ENCODE measurements at places on chromosomes 2 and 18. TPM values are rescaled to one million over a fixed set of nuclear protein-coding genes. Genes with fewer than 3 reads are reported as not detected.

- no peak for DNase-seq
These were observed 119.9 kb downstream of the PARD3B start for GRCh38 chr2:204665207-204665606.

- DNase-seq, result no peak
These were observed 182.1 kb downstream of the CYP26B1 start for GRCh38 chr2:71965530-71965929.

- no peak for DNase-seq
These were observed 262.4 kb downstream of the SS18 start for GRCh38 chr18:25827961-25828561.

DNA sequence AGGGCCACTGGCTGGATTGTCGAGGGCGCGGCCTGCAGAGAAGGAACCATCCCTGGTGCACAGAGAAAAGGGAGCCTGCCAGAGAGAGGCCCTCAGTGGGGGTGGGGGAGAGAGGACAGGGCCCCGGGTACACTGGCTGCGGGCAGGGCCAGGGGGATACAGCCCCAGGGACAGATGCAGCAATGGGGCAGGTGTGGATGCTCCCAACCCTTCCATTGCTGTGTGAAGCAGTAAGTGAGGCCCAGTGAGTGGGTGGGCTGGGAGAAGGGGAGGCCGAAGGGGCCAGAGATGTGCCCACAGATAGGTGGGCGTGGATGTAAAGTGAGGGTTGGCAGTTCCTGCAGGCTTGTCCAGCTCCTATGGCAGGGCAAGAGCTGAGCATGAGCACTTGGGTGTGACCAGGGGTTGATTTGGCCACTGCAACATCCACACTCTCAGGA is 7.4 kb downstream of the AGXT start:
- no peak for DNase-seq

DNA sequence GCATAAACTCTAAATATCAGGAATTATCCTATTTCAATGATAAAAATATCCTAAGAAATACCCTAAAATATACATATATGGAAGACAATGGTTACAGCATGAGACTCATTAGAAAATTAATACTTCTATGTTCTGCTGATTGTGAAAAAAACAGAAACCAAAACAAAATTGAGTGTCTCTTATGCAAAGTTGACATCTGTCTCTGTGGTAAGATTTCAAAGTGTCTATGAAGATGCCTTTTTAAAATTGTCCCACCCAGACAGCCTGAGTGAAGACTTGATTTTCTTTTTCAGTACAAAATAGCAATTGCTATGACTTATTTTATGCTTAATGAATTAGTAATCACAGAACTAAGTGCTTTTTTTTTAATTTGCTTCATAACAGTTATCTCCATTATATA is 1368.4 kb upstream of the LRRTM1 start:
- DNase-seq, result no peak

DNA sequence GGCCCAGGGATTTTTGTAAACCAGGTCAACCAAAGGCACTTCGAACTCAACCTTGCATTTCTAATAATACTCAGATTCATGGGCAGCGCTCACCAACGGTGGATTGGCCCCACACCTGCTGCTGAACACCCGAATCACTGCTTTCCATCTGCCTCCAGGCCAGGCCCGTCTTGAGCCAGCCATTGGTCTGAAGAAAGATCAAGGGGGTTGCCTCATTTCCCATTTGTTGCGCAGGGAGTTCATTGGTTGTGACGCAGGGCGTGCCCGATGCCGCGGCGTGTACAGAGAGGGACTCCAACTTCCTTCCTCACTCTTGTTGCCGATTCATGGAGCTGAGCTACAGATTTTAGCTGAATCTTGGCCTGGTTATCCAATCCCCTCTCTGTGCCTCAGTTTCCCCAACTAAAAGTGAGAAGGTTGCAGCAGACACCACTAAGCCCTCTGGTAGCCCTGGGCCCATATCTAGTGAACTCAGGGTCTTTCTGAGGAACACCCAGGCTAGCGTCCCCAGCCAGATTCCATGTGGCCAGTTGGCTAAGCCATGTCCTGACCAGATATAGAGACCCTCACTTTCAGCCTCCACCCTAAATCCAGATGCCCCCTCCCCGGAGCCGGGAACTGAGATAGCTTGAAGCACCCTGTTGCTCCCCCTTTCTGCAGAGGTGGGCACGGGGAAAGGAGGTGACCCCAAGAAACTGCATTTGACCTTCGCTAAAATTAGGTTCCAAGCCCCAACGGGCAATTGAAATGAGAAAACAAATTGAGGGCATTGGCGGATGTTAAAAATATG is 60.9 kb upstream of the HPCAL1 start:
- DNase-seq, result no peak

- no peak for DNase-seq
These were observed 480.7 kb upstream of the GYPC start for GRCh38 chr2:126175222-126175621.

- no peak for DNase-seq
These were observed 181.4 kb downstream of the TMEM18 start for GRCh38 chr2:495745-496275.

DNA sequence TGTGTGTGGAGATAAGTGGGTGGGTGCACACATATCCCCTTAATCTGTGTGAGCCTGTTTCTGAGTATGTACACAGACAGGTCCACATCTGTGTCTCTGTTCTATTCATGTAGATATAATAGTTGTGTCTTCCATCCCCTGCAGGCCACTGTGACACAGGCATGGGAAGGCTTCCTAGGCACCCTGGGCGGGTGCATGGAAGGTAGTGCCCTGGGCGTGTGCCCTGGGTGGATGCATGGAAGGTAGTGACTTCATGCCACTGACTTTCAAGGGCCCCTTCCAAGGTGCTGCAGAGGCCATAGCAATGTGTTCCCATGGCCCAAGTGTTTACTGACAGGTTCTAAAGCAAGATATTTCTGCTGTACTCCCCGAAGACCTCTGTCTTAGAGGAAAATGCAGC is 462.5 kb upstream of the HS6ST1 start:
- DNase-seq, result no peak

GRCh38 chr2:74149247-74149525 is 1.5 kb upstream of the BOLA3 start:
- DNase-seq, result no peak

- DNase-seq, result no peak
These were observed 804.4 kb downstream of the EPHA4 start for GRCh38 chr2:220767591-220768255.

- DNase-seq, result no peak
These were observed 48.2 kb downstream of the RPL37A start for GRCh38 chr2:216546641-216547403.

- DNase-seq, result no peak
These were observed 418.0 kb downstream of the MEIS1 start for GRCh38 chr2:66852953-66853352.

DNA sequence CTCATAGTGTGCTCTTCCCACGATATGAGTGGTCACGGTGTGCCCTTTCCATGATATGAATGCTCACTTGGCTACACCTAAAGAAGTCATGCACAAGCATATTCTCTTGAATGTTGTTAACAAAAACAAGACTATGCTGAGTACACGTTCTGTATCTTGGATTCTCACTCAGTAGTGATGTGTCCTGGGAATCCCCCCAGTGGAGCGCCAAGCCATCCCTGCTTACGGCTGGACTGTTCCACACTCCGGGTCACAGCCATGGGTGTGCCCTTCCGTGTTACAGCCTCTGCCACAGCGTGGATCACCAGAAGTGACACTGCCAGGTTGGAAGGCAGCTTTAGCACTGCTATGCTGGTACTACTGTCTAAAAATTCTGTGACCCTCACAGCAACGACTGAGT is 59.1 kb downstream of the TPO start:
- DNase-seq, result no peak

DNA sequence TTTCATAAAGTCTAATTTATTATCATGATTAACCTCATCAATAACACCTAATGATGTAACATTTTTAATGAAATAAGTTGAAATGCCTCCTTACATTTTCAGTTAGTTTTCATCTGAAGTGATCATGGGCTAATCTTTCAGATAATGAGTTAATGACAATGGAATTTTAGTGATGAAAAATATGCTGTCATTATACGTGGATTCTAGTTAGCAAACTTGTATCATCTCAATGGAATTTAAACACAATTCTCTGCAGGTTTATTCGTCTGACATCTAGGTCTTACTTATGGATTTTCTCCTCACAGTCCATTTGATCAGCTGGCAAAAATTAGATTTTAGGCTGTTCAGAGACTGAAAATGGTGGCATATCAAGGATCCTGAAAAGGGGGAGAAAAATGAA is 885.0 kb downstream of the SLC4A3 start:
- no peak for DNase-seq

DNA sequence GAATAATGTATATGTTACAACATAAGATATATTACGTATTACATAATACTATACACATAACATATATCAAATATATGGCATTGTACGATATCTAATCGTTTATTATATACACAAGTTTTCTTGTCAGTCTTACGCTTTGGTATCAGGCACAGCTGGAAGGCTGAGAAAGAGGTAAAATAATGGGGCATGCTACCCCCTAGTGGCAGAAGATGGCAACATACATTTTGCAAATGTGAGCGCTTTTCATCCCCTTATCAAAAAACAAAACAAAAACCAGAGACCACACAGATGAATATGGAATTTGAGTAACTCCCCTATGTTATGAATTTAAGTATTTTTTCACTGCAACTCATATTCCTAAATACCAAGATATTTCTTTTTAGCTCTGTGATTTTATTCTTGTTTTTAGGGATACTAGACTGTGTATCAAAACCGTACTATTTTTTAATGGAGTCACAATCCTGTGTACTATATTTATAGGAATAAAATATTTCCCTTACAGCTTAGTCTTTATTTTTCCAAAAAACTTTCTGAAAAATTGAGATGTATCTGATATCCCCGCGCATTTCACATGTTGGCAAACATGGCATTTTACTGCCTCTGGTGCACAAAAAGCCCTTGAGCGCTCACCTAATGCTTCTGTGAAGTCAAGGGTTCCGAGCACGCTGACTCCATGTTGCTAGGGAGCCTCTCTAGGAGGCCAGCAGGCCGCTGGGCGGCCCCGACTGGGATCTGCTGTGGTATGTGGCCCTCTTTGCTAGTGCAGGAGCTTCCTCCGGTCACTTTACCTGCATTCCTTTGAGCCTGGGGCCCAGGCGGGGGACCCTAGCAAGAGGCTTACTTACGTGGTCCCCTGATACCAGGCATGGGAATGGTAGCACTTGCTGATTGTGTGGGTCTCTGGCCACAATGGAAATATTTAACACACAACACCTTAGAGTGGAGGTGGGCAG is 62.5 kb downstream of the SLC4A3 start:
- DNase-seq, result no peak

DNA sequence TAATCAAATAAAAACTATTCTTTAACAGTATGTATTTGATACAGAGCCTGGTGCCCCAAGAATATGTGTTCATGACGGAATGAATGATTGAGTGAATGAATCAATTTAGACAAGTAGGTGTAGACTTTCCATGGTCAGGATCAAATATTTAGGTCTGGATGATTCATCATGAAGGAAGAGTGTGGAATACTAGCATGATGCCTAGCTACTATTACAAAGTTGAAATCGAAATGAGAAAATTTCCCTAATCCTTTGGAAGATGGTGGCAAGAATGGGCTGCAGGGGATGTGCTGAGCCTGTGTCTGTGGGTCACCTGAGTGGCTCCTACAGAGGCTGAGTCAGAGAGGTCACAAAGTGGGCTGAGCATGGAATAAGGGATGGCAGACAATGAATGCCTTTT is 3.1 kb upstream of the MALT1 start:
- DNase-seq, result no peak

GRCh38 chr18:61901323-61901986 is 8.6 kb upstream of the RNF152 start:
- DNase-seq, result no peak

DNA sequence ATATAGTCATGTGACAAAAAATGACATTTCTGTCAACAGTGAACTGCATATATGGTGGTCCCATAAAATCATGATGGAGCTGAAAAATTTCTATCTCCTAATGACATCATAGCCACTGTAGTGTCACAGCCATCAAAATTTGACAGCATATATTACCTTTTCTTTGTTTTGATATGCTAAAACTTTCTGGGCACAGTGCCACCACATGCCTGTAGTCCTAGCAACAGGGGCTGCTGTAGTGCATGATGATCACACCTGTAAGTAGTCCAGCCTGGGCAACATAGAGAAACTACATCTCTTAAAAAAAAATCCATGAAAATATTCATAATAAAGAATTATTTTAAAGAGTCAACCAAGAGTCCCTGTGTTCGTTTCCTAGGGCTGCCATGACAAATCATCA is 155.5 kb upstream of the SERTAD2 start:
- DNase-seq, result no peak

- no peak for DNase-seq
These were observed 250.3 kb downstream of the SLC4A3 start for GRCh38 chr2:219877728-219878127.

Gene CARF
- total RNA-seq, result 2.4 TPM

Gene DCAF17
- 15.6 TPM for total RNA-seq

Gene RESP18
- total RNA-seq, result not detected

Gene MAP3K20
- total RNA-seq, result 31.7 TPM

Gene USP37
- 7.9 TPM for total RNA-seq

Gene MYCN
- total RNA-seq, result 3.1 TPM

Gene SLC9A4
- total RNA-seq, result not detected

Gene LRRC30
- not detected for total RNA-seq

Gene PAIP2B
- 1.2 TPM for total RNA-seq

Gene ALPI
- total RNA-seq, result not detected

Gene SPTBN1
- 339 TPM for total RNA-seq
